Progenitor cell of endocrine pancreas (in vitro differentiated cells): ENCODE measurements at places on chromosomes 2 and 18. TPM values are rescaled to one million over a fixed set of nuclear protein-coding genes. Genes with fewer than 3 reads are reported as not detected.

- peaks cover 27% of the 10 kb centered on the region for H3K36me3 ChIP-seq
- no peak for DNase-seq
- H3K4me1 ChIP-seq: no peaks in the 10 kb centered on the region
- H3K27me3 ChIP-seq: no peaks in the 10 kb centered on the region
- no peak overlapping the region for H3K4me3 ChIP-seq
- no peak overlapping the region for H3K27ac ChIP-seq
Measured at GRCh38 chr2:239137898-239138283, 262.9 kb downstream of the HDAC4 start.

- no peak overlapping the region for H3K4me3 ChIP-seq
- no peak overlapping the region for H3K27ac ChIP-seq
- no peaks in the 10 kb centered on the region for H3K36me3 ChIP-seq
- H3K4me1 ChIP-seq: peaks cover 3% of the 10 kb centered on the region
- peaks cover 10% of the 10 kb centered on the region for H3K27me3 ChIP-seq
Measured at GRCh38 chr2:100494712-100495111, 24.4 kb downstream of the NMS start.

DNA sequence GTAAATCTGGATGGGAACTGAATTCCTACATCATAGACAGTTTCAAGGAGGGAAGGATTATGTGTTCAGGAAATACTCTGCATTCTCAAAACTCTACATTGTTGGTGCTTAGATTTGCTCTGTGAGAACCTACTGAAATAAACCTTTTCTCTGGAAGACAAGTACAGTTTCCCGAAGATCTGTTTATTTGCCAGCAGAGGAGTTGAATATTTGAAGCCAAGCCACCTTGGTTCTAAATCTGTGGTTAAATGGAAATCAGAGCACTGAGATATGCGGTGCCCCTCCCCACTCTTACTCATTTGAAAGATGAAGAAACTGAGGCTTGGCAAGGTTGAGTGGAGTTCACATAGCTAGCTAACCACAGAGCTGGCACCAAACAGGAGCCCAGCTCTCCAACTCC, 146.3 kb upstream of the CTAGE1 start:
- H3K27me3 ChIP-seq: peaks cover 14% of the 10 kb centered on the region
- no peak overlapping the region for H3K27ac ChIP-seq
- peaks cover 11% of the 10 kb centered on the region for H3K4me1 ChIP-seq
- no peak overlapping the region for H3K4me3 ChIP-seq

DNA sequence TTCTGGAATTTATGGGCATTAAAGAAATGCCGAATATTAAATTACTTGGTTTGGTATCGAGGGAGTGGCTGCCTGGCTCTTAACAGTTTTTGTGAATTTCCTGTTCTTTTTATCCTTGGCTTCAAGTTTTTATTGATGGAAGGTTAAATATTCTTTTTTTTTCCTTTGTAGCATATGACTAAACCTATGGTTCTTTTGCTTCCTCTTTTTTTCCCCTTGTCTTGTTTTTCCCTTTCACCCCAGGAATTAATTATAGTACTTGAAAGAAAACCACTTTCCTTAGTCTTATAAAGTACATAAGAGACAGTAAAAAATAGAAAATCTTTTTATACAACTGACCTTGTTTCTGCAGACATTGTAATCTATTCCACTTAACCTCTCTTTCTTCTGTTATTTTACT, 42.4 kb downstream of the MGAT5 start:
- no peaks in the 10 kb centered on the region for H3K27me3 ChIP-seq
- peaks cover 14% of the 10 kb centered on the region for H3K4me1 ChIP-seq
- H3K27ac ChIP-seq: no peak overlapping the region
- DNase-seq: no peak
- H3K36me3 ChIP-seq: peaks cover 9% of the 10 kb centered on the region

DNA sequence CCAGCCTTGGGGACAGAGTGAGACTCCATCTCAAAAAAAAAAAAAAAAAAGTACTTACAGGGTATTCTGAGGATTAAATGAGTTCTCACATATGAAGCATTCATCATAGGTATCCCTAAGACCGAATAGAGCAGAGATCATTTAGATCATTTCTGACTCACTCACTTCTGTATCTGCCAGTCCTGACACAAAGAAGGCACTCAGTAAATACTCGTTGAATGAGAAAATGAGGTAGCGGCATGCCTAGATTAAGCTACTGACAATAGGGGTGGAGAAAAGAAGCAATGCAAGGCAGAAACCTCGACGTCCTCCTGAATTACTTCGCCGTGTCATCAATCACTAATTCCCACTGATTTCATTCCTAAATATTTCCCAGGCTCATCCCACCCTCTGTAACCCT, 103.8 kb downstream of the GREB1L start:
- no peaks in the 10 kb centered on the region for H3K4me1 ChIP-seq
- no peaks in the 10 kb centered on the region for H3K27me3 ChIP-seq
- DNase-seq: no peak
- no peak overlapping the region for H3K4me3 ChIP-seq

DNA sequence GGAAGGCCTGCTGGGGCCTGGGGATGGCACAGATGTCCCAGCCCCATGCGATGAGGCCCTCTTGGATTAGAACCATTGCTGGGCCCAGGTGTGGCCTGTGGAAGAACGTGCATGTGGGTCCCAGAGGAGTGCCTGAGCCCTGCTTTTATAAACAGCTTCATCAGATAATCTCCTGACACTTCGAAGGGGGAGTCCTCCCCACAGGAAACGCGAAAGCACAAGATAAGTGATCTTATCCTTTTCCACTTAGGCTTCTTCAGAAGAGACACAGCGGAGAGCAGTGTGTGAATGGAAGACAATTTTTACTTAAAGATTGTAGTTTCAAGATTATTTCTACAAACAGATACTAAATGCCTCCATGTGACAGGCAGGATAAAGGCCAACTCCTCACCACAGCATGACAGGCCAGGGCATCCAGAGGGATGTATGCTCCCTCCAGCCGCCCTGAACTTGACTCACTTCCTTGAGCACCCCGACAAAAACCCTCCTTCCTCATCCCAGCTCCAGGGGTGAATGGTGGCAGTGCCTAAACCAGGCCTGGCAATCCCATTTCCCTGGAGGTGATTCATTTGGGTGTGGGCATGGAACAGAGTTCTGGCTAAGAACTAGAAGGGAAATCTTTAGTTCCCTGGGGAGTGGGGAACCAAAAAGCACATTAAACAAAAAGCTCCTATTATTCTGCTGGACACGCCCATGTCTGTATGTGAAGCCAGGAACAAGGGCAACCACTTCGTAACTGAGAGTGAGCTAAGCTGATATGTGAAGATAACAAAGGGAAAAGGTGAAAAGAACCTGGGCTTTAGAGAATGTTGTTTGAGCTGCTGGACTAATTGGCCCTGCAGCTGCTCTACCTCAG, 56.2 kb upstream of the TMEM163 start:
- H3K27ac ChIP-seq: no peak overlapping the region
- DNase-seq: no peak
- H3K36me3 ChIP-seq: no peaks in the 10 kb centered on the region
- peaks cover 13% of the 10 kb centered on the region for H3K27me3 ChIP-seq
- no peak overlapping the region for H3K4me3 ChIP-seq

DNA sequence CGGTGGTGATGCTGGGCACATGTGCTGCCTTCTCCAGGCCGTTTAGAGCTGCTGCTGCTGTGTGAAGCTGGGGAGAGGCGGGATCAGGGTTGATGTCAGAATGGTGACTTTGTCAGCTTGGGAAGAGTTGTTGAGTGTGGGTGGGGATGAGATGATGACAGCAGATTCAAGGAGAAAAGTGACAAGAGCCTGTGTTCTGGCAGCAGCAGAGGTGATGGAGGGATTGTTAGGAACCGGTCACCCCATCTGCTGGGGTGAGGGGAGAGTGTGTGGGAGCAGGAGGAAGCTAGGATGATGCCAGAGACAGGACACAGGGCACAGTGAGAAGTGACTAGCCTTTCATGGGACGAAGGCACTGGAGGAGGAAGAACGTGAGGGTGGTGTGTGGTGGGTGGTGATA, 345.5 kb downstream of the RNF144A start:
- peaks cover 4% of the 10 kb centered on the region for H3K4me1 ChIP-seq
- no peaks in the 10 kb centered on the region for H3K36me3 ChIP-seq
- peaks cover 12% of the 10 kb centered on the region for H3K27me3 ChIP-seq
- H3K4me3 ChIP-seq: no peak overlapping the region
- DNase-seq: no peak
- H3K27ac ChIP-seq: no peak overlapping the region

DNA sequence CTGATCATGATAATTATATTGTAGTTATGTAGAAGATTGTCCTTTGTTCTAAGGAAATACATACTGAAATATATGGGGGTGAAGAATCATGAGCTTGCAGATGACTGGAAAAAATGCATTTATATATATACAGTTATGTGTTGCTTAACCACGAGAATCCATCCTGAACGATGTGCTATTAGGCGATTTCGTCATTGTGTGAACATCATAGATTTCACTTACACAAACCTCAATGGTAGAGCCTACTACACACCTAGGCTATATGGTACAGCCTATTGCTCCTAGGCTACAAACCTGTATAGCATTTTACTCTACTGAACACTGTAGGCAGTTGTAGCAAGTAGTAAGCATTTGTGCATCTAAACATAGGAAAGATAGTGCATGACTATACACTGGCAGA, 2.6 kb upstream of the ACAA2 start:
- H3K4me3 ChIP-seq: no peak overlapping the region
- H3K27me3 ChIP-seq: no peaks in the 10 kb centered on the region
- DNase-seq: no peak
- H3K36me3 ChIP-seq: peaks cover 4% of the 10 kb centered on the region
- no peak overlapping the region for H3K27ac ChIP-seq

GRCh38 chr2:188399159-188399558, 107.5 kb downstream of the GULP1 start:
- H3K4me3 ChIP-seq: no peak overlapping the region
- H3K27me3 ChIP-seq: no peaks in the 10 kb centered on the region
- no peak for DNase-seq
- H3K36me3 ChIP-seq: no peaks in the 10 kb centered on the region
- H3K4me1 ChIP-seq: peaks cover 8% of the 10 kb centered on the region

DNA sequence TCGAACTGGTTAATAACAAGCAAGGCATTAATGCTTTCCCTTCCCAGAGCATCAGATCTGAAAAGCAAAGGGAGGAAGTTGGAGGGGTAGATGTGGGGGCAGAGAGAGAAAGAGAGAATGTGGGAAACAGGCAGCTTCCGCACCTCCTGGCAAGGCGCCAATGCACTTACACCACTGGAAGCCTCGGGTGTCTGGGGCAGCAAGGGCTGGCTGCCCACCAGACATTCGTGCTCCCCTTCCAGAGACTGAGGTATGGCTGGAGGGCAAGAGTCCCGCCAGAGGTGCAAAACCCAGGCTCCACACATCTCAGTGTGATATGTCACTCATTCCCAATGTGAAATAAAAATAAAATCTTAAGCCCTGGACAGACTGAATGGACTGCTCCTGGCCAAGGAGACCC, 46.4 kb downstream of the TEX51 start:
- no peak for DNase-seq
- peaks cover 3% of the 10 kb centered on the region for H3K36me3 ChIP-seq
- peaks cover 12% of the 10 kb centered on the region for H3K27me3 ChIP-seq

DNA sequence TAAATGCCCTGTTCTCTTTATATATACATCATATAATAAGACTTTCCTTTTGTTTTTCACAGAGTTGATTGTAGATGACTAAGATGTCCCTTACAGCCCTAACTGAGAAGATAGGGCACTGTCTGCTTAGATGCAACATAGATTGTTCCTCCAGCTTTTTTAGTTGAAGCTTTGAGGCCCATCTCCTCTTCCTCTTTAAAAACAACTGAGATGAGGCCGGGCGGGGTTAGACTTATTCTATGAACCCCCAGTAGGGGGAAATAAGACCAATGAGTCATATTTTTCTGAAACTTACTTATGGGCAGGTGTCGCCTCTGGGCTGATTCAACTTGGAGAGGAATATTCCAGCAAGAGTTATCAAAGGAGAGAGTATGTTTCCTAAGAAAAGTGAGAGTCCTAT, 84.6 kb downstream of the FBXO15 start:
- peaks cover 22% of the 10 kb centered on the region for H3K4me1 ChIP-seq
- peaks cover 3% of the 10 kb centered on the region for H3K27me3 ChIP-seq
- H3K27ac ChIP-seq: no peak overlapping the region
- DNase-seq: no peak
- no peak overlapping the region for H3K4me3 ChIP-seq
- no peaks in the 10 kb centered on the region for H3K36me3 ChIP-seq

DNA sequence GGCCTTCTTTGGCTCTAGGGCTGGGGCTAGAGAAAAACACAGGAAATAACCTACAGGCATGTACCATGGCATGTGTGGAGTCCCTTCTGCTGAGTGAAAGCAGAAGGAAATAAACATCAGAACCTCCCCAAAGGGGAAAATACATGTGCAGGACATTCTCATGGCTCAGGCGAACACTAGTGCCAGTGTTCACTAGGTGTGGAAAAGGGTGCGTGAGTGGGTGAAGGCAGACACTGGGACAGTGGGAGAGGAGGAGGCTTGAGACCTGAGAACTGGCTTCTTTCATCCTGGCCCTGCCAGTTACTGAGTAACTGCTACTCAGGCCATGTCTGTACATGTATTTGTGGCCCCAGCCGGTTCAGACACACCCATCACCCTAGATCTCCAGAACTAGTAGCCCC, 268.2 kb downstream of the PRKCE start:
- DNase-seq: no peak
- H3K27ac ChIP-seq: no peak overlapping the region
- H3K4me3 ChIP-seq: no peak overlapping the region

GRCh38 chr2:84649487-84650142, 133.3 kb downstream of the DNAH6 start:
- H3K36me3 ChIP-seq: no peaks in the 10 kb centered on the region
- no peak for DNase-seq
- peaks cover 3% of the 10 kb centered on the region for H3K27me3 ChIP-seq
- no peak overlapping the region for H3K4me3 ChIP-seq
- no peaks in the 10 kb centered on the region for H3K4me1 ChIP-seq

DNA sequence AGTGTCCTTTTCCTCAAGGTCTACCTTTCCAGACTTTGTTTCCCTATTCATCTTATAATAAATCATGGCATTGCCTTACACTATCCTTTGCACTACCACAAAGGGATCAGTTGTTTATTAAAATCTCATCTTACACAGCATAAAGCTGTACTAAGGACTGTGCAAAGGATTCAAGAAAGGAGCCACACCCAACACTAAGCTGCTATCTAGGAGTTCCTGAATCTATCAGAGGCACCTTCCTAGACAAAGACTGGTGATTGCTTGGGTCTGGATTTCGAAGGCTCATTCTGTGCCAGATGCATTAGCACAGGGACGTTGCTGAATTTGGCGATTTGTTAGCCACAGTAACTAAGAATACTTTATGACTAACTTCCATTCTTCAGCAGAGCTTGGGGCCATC, 412.0 kb downstream of the NUP35 start:
- H3K27me3 ChIP-seq: no peaks in the 10 kb centered on the region
- DNase-seq: no peak
- H3K4me1 ChIP-seq: peaks cover 26% of the 10 kb centered on the region
- H3K27ac ChIP-seq: no peak overlapping the region
- H3K36me3 ChIP-seq: no peaks in the 10 kb centered on the region

GRCh38 chr18:74217476-74218143, 69.3 kb downstream of the TIMM21 start:
- no peak for DNase-seq
- no peak overlapping the region for H3K4me3 ChIP-seq
- H3K36me3 ChIP-seq: no peaks in the 10 kb centered on the region
- H3K27ac ChIP-seq: peak overlapping the region; percentile 25

MSTN gene
- total RNA-seq: 0.38 TPM in 2 replicates

TRABD2A gene
- 1.4 and 2.0 TPM in 2 replicates for total RNA-seq

ZSWIM2 gene
- total RNA-seq: not detected in 2 replicates

SCN9A gene
- 23.5 and 23.7 TPM in 2 replicates for total RNA-seq

IL1A gene
- 0.12 TPM in 1 of 2 replicates, not detected in the other for total RNA-seq

MAIP1 gene
- 18.8 and 20.4 TPM in 2 replicates for total RNA-seq

GAREM1 gene
- 11.0 and 11.4 TPM in 2 replicates for total RNA-seq

GAREM2 gene
- 10.4 and 12.1 TPM in 2 replicates for total RNA-seq

MAL gene
- not detected in 2 replicates for total RNA-seq

HAT1 gene
- total RNA-seq: 40.5 and 41.2 TPM in 2 replicates

KCNJ3 gene
- 9.6 TPM in 2 replicates for total RNA-seq
